Eye (tissue), 1 donor: ENCODE measurements at places on chromosomes 6 and 20.

DNA sequence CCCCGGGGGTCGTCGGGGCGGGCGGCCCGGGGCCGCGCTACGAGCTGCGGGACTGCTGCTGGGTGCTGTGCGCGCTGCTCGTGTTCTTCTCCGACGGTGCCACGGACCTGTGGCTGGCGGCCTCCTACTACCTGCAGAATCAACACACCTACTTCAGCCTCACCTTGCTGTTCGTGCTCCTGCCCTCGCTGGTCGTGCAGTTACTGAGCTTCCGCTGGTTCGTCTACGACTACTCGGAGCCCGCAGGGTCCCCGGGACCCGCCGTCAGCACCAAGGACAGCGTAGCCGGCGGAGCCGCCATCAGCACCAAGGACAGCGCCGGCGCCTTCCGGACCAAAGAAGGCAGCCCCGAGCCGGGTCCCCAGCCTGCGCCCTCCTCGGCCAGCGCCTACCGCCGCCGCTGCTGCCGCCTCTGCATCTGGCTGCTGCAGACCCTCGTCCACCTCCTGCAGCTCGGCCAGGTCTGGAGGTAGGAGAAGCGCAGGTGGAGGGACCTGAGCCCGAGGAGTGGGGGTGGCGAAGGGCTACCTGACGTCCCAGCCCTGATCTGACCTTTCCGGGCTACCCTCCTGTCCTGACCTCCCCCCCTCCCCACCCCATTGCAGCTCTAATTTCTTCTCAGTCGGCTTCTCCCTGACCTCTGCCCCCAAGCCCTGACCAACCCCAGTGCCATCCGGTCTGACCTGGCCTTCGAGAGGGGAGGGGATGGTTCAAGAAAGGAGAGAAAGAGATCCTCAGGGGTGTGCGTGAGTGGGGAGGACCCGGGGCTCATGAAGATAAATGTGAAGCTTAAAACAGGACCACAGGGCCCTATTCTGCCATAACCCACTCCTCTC is 558 bp downstream of the XKR7 start:
- DNase-seq = peak; percentile 94

GRCh38 chr6:37456126-37456525 is 23.1 kb downstream of the CMTR1 start:
- DNase-seq = no peak

- DNase-seq = no peak
Observed at GRCh38 chr6:72322771-72323170, 299.1 kb upstream of the KCNQ5 start.

DNA sequence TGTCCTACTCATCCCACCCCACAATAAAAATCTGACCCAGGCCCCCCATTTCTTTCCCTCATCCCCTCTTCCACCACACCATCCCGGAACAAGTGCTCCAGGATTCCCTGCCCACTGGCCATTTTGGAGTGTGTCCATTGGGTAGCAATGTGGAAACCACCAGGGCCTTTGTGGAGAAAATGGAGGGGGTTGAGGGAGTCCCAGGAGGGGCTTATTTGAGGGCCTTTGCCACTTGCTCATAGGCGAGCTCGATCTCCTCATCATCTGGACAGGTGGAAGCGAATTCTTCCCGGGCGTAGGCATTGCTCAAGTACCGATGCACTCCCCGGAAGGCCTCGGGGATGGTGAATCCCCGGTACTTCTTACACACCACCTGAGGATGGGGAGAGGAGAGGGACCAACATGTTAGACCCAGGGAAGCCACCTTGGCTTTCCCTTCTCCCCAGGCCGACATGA is 1.6 kb upstream of the DDAH2 start:
- DNase-seq = no peak

DNA sequence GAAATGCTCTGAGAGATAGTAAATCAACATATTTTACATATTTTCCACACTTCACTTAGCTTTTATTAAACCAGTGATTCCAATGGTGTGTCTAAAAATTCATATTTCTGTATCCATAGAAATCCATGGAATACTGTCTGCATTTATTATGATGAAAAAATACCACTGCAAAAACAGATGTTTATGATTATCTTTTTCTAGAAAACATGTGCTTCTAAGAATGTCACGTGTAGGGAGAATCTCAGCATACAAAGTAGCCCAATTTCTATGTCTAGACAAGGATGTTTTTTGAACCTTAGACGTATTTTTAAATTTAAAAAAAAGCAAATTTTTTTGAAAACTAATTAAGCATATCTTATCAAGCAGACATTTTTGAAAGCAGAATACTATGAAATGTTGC is 622.4 kb downstream of the TENT5A start:
- no peak for DNase-seq

DNA sequence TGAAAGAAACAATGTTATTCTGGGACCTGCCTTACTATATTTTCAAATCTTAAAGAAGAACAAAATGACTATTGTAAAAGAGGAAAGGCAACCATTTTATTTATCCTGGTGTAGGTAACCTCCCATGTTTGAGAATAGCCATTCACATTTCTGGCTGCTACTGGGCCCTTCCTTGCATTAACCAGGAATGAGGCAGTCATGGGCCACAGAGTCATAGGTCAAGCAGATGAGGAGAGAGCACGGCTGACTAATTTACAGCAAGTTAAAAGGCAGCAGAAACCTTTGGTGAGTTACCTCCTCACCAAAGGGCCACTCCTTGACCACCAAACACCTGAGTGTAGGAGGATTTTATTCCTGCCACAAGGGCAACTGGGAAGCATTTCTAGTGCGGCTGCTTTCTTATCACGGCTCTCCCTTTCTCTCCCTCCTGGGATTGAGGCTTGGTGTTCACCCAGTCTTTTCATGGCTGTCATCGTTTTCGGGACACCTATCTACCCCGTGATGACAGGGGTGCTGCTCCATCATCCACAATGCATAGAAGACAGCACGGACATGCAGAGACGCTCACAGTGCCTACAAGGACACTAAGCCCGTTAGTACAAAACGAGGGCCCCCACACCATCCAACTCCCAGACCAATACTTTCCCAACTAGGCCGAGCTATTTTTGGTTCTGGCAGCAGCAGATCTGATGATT is 4.4 kb upstream of the LAMA4 start:
- DNase-seq = no peak

- DNase-seq = no peak
Observed at GRCh38 chr6:513058-513457, 121.5 kb downstream of the IRF4 start.

- DNase-seq = no peak
Observed at GRCh38 chr20:38800882-38801281, 4.6 kb upstream of the PPP1R16B start.

- no peak for DNase-seq
Observed at GRCh38 chr6:158812611-158813010, 6.6 kb downstream of the EZR start.

GRCh38 chr6:107244082-107244741 is 128.9 kb upstream of the BEND3 start:
- no peak for DNase-seq

GRCh38 chr6:91761621-91762020 is 1174.7 kb upstream of the MAP3K7 start:
- DNase-seq = no peak

- DNase-seq = no peak
Observed at GRCh38 chr6:27539551-27539950, 66.6 kb upstream of the ZNF184 start.

DNA sequence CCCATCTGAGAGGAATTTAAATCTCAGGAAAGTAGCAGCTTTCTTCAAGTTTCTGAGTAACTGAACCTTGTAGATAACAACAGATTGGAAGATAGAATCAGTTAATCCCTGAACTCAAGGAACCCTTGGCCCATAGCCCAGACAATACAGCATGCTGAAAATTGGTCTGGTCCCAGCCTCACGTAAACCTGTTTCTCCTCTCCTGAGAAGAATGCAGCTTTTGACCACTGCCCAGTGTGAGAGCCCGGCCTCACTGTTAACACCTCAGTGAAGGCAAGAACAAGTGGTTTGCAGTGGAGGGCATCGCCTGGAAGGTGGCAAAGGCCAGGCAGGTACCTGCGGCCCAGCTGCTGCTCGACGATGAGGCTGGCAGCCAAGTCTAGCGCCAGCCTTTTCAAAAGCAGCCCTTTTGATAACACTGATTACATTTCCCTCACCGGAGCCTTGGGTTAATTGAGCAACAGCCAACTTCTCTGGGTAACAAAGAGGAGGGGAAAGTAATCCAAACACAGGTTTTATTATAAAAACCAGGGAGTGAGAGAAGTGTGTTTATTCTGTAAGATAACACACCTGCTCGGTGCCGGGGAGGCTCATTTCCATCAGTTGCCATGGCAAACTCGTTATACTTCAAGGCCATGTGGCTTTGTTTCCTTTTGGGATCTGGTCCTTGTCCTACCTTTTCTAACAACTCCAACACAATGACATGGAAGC is 54.0 kb downstream of the TRAF3IP2 start:
- peak; percentile 81 for DNase-seq

DNA sequence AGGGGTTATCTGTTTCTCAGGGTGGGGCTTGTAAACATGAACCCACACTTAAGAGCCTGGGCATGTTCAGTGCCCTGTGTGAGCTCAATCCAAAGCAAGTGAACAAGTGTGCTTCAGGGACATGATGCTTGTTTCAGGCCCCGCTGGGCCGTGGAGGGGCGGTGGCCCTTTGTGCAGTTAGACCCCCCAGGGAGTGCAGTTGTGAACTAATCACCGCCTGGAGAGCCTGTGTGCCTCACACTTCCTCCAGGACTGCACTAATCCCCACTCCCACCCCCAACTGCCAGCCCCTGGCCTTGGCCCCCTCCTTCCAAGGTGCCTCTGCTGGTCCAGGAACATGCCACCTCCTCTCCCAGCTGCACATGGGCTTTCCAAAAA is 58.1 kb downstream of the RREB1 start:
- no peak for DNase-seq

- no peak for DNase-seq
Observed at GRCh38 chr20:38161412-38161774, 3.7 kb downstream of the TGM2 start.

DNA sequence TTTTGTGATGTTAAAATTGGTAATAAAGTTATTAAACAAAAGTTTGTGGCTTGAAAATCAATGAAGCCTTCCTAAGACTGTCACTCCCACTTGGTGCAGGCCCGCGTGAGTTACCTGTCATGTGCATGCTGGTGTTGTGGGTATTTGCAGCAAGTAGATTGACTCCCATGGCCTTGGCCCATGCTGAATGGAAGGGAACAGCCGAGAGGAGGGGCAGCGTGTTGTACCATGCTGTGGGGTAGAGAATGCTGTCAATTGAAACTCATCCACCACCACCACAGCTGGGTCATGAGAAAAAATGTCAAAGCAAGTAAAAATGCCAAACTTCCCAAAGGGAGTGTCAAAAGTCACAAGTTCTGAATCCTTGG is 12.7 kb upstream of the VNN1 start:
- no peak for DNase-seq

GRCh38 chr6:160227038-160227768 is 31.4 kb downstream of the SLC22A2 start:
- DNase-seq = no peak

GRCh38 chr6:142879076-142879475 is 65.9 kb downstream of the HIVEP2 start:
- DNase-seq = no peak

DNA sequence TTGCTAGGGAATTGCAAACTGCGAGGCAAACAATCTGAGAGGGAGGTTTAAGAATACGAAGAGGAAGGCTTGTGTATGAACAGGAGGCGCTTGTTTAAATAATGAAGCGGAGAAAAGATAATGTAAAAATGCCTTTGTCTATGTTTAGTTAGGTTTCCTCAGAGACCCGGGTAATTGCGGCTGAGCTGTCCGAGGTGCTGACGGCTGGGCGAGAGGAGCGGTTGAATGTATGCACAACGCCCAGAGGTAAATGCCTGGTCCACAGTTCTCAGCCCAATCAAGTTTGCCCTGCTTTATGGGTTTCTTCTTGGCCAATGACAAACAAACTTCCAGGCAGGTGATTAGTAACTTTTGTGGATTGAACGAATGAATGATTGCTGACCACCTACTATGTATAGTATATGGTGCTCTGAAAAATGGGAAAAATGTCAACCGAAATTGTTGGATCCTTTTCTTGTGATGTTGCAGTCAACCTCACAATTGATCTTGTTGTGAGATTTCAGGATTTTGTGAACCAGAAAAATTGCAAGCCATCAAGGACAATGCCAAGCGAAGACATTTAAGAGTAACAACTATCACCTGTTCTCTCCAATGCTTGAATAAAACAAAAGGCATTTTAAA is 38.3 kb upstream of the SLC32A1 start:
- DNase-seq = peak; percentile 85

DNA sequence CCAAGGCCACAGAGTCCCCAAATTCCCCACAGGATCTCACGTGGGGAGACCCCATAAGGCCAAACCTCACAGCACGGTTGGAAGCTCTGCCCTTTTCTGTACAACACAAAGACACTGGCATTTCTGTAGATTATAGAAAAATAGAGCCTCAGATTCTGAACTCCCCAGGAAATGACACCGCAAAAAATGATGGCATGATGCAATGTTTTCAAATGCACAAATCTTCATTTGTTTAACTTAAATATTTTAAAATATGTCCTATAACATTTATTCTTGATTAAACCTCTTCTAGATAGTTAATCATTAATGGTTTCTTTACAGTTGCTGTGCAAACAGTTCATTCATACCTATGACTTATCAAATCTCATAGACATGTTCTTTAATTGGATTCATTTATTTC is 33.8 kb downstream of the SIM1 start:
- no peak for DNase-seq

DNA sequence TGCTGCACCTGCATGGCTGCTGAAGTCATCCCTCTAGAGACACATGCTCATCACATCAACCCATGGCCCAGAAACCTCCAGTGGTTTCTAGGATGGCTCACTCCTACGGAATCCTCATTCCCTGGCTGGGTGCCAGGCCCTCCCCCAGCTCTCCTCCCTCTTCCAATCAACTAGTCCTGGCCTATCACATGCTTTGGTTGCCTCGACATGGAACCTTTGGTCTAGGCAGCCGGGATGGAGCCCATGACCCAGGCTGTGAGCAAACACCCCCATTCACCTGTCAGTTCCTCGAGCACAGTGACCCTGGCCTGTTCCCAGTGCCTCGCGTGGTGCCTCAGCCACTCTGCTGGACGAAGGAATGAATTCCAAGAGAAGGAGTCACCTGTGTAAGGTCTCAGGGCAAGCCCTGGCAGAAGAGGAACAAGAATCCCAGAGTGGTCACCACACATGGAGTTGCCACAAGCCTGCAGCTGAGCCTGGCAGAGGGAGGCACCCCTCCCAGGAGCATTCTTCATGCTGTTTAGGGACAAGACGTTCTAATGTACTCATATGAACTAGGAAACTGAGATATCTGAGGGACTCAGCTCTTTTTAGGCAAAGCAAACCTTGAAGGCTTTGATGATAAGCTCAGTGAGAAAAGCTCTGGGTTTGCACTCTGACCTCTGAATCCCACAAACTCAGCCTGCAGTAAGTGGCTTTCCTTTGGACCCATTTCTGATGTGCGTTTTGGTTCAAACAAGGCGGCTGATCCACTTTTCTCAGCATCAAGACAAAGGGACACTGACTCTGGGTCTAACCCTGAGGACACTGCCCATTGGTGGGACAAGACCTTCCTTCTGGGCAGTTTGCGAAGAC is 40.2 kb downstream of the PPP1R3G start:
- no peak for DNase-seq

- no peak for DNase-seq
Observed at GRCh38 chr6:47743744-47744143, 38.1 kb upstream of the OPN5 start.

- no peak for DNase-seq
Observed at GRCh38 chr6:158411998-158412397, 99.7 kb downstream of the TULP4 start.
